Activated CD8-positive, alpha-beta memory T cell treated with anti-CD3 and anti-CD28 coated beads for 24 hours (primary cell): ENCODE measurements at places on chromosomes 12 and 14.
A peak's percentile ranks its signal among the peaks of the same experiment; 100 is the strongest.

DNA sequence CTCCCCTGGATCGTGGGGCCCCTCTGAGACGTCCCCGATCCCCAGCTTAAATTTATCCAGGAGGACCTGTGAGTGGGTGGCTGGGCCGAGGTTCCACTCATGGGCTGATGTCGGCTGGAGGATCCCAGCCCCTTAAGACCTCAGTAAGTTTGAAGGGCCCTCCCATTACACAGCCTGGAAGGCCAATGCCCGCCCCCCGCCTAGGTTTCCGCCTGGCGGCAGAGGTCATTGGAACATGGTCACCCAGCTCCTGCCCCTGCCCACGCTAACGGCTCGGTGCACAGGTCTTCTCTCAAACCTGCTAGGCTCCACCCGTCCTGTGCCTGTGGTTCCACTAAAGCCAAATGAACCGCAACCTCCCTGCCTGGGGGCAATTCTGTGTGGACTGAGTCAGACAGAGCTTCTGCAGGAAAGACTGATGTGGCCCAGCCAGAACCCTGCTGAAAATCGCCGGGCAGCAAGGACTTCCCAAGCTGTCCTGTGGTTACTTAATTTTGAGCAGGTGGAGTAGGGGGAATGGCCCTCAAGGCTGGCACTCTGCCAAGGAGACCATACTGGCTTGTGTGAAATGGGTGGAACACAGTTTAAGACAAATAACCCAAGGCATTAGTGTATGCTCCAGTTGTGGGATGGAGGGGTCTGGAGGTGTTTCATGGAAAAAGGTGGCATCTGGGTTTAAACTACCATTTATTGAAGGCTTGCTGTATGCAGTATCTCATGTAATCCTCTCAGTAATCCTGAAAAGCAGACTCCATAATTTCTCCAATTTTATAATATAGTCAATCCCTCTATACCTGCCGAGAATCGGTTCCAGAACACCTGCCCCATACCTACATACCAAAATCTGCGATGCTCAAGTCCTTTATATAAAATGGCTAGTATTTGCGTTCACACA lies 903 bp upstream of the NT5DC3 start:
- peak; percentile 75 for DNase-seq

GRCh38 chr14:102493096-102493495 lies 16.5 kb downstream of the ANKRD9 start:
- DNase-seq = no peak

GRCh38 chr12:114740448-114740847 lies 56.5 kb upstream of the TBX3 start:
- DNase-seq = no peak

DNA sequence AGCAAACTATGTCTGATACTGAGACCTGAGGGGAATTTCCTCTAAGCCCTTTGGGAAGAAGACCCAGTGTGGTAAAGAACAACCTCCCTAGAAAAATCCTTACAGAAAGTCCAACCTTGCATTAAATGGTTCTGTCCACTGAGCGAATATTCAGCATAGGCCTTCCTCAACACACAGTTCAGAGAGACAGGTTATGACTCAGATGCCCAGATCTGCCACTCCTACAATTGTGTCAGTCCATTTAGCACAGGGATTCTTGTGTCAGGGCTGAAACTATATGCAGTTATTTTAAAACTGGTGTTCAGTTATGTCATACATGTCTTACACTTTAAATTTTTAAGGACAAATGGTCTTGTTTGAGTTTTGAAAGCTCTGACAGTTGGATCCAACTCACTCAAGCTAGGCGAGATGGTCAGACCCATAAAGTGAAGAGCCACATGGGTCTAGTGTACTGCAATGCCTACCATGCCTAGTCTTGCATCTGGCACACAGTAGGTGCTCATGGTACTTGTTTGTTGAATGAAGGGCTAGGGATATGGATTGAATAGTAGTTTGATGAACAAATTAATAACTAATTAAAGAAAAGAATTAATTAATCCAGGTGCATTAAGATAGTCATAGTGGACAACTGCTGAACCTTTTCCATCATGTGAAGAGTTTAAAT lies 207.5 kb upstream of the PWP1 start:
- DNase-seq = no peak

DNA sequence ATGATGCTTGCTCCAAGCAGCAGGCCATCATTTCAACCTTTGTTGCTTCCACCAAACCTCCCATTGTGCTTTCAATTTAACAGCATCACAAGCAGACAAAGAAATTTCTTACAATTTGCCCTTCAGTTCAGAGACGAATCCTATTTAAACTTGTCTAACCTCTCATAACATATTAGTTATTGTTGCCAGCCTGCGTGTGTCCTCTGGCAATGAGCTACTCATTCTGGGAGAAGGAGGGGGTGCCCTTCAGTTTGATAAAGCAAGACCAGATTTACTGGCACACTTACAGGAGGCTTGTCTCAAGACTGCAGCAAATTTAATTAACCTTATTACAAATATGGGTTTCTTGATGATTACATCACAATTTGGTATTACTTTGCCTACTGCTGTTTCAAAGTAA lies 203.6 kb upstream of the SOX5 start:
- no peak for DNase-seq

DNA sequence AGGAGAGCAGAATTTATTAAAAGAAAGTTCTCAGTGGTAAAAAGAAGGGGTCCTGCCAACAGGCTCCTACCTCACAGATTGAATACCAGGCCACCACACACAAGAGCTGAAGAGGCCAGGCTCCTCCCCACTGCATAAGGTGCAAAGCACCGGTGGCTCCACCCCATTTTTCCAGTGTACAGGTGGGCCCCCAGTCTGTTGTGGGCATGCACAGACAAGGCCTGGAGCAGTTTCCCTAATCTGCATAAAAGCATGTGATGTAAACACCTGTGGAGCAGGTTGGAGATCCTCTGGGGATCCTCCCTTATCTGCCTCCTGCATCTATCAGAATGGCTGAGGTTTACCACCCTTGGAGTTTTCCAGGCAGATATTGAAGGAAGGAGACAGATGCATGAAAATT lies 45.7 kb upstream of the PDZRN4 start:
- DNase-seq = no peak

GRCh38 chr12:113232089-113232839 lies 11.0 kb downstream of the TPCN1 start:
- DNase-seq = no peak

DNA sequence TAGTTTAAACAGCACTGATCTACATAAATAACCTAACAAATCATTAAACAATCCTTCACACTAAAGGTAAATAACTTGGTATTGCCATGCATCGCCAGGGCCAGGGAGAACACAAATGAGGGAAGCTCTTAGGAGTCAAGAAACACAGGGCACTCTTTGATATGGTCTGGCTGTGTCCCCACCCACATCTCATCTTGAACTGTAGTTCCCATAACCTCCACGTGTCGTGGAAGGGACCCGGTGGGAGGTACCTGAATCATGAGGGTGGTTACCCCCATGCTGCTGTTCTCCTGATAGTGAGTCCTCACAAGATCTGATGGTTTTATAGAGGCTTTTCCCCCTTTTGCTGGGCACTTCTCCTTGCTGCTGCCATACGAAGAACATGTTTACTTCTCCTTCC lies 17.3 kb downstream of the TMEM132D start:
- no peak for DNase-seq

GRCh38 chr14:91755570-91756295 lies 23.8 kb upstream of the CATSPERB start:
- DNase-seq = no peak

- DNase-seq = no peak
These were observed 923.0 kb upstream of the TMEM132C start for GRCh38 chr12:127343940-127344339.

GRCh38 chr14:54627540-54628363 lies 60.8 kb downstream of the SAMD4A start:
- DNase-seq = peak; percentile 66

DNA sequence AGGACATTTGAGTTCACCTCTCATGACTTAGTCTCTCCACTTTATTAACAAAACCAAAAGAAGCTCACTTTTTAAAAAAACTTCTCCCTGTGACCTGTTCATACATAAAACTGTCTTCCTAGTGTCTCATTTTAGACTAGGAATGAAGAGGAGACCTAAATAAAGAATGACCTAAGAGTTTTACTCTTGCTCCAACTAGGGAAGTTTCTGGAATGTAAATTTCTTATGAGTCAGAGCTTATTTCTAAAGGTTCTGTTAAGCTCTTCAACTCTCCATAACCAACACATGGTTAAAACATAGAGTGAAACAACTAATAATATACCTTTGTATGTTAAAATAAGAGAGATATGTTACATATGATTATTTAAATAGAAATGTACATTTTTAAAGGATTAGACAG lies 369.8 kb downstream of the EMP1 start:
- DNase-seq = no peak

GRCh38 chr12:124866195-124866882 lies 2.7 kb upstream of the SCARB1 start:
- DNase-seq = no peak

- peak; percentile 82 for DNase-seq
These were observed 1165.4 kb downstream of the TMEM121 start for GRCh38 chr14:106691601-106692291.

DNA sequence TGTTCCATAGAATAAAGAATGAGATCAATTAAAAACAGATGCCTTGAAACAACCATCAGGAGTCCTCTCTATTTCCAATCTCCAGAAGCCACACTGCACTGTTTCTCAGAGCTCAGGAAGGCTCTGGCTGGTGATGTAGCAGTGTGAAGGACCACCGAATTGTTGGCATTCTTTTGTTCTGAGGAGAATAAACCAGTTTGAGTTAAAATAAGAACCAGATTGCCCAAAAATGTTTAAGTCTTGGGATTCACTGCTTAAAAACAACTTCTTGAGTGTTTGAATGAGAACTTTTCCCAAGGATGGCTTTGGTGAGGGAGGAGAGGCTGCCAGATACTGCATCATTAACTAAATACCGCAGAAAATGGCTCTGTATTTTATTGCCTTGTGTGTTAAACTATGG lies 341.2 kb downstream of the C12orf75 start:
- DNase-seq = no peak

DNA sequence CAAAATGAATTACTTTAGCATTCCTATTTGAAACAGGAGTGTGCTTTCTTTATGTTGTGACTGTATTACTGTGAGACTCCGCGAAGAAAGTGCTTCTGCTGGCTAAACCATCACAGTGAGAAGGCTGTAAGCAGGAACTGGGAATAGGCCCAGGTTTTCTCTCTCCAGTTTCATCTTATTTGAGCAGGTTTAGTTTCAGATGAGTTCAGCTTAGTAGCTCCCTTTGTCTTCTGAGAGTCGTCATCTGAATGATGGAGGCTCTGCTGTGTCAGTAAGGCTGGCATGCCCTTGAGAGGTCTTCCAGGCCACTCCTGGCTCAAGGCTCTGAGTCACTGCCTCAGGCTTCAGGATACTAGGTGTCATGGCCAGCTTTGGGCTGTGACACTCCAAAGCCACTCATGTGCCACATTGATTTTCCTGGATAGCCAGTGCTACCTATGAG lies 205.6 kb upstream of the RGS6 start:
- no peak for DNase-seq

DNA sequence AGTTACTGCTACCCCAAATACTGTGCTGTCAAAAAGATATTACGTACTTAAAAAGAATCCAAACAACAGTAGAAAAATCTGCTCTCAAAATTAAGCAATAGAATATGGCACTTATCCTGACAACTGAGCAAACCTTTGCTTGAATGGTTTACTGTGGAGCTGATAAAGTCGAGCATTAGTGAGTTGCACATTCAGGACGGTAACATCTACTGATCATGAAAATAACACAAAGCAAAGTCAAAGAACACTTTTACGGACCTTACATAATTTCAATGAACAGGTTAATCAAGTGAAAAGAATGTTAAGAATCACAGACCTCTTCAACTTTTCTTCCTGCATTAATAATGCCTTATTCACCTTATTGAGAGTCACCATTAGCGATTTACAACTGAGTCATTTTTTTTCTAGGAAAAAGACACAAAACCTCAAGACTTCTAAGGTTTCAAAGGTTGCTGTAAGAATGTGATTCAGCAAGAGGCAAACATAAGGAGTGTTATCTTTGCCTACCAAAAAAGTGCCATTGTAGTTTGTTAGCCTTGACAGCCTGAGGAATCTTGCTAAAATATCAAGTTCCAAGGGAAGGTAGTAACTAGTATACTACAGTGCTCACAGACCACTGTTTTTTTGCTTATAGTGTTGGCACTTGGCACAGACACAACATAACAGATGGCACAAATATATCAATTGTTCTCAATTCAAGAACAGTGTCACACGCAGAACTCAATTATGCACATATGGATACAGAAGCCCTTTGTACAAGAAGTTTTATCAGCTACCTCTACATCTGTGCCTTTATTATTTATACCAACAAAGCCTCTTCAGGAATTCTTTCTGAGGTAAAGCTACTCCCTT lies 334.2 kb upstream of the RPL10L start:
- no peak for DNase-seq

DNA sequence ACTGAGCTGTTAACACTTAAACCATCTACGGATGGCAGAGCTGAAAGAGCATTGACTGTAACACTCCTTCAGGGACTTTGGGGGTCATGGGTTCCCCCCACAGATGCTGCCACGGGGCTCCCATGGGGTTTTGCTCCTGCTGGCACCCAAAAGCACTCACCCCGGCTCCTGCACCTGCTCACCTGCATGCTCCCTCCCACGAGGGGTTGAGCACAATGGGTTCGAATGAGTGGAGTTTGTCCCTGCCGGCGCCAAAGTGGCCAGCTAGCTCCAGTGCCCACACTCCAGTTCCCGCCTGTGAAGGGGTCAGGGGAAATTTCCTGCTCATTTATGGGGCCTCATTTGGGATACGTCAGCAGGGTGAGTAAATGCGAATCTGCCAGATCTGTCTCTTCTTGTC lies 40.7 kb downstream of the TNFAIP2 start:
- no peak for DNase-seq

DNA sequence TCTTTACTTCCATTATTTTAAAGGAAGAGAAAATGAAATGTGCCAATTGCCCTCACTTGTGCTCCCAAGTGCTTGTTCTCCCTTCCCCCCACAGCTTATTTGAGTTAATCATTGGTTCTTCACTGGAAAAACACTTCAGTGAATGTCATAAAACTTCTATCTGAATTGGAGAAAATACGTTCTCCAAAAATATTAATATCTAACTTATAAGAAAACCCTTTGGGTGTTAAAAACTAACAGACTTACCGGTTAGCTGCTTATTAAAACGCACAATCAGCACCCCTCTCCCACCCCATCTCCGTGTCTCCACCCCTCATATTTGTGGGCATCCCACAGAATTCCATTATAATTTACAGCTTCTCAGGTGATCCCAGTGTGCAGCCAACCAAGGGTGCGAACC lies 31.7 kb downstream of the PLEKHA5 start:
- no peak for DNase-seq

GRCh38 chr12:19666070-19666469 lies 226.8 kb downstream of the AEBP2 start:
- no peak for DNase-seq

DNA sequence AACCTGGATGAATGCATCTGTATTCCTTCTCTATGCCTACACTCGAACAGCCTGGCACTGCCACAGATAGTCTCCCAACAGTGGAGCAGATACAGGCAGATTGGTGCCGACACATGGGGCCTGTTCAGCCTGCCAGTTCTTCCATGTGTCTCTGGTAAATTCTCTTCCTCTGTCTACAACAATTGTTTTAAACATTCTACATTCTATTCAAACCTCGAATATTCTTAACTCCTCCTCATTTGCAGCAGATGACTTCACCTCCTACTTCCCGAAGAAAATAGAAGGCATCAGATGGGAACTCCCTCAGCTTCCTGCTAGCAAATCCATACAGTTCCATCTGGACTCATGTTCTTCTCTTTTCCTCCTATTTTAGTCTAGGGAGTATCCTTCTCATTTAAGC lies 43.1 kb upstream of the OTOGL start:
- no peak for DNase-seq
